ENCODE measurements at places on chromosomes 7 and 10.

- peak; percentile 76 for DNase-seq
Observed at GRCh38 chr7:98294798-98295382, 13.4 kb downstream of the BRI3 start.

- DNase-seq, result no peak
Observed at GRCh38 chr10:86914734-86915133, 42.7 kb downstream of the MMRN2 start.

GRCh38 chr7:134905375-134905774 lies 80.9 kb upstream of the AGBL3 start:
- DNase-seq, result no peak

- no peak for DNase-seq
Observed at GRCh38 chr10:123522702-123523312, 143.3 kb upstream of the GPR26 start.

- no peak for DNase-seq
Observed at GRCh38 chr7:105910172-105910571, 33.8 kb upstream of the ATXN7L1 start.

GRCh38 chr7:37920305-37920848 lies at the start of gene EPDR1:
Gene EPDR1 (plus strand): TSS chr7:37920640. CDS start chr7:37920940, 300 bp downstream.
- peak; percentile 73 for DNase-seq

DNA sequence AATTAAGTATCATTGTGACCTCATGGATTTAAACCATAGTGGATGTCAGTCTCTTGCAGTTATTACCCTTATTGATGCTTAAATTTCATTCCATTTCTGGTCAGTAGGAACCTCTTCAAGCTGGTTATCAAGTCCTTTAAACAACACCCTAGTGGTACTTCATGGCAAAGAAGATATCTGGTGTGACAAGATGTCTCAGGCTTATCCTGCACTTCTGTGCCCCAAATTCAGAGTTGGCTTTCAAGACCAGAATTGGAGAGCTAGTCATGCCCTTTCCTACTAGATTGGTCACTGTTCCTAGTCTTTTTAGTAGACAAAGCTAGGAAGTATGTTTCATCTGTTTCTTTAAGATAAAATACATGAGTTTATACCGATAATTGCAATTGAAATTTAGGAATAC lies 54.9 kb downstream of the KMT2E start:
- no peak for DNase-seq

- DNase-seq, result no peak
Observed at GRCh38 chr7:90958647-90959046, 305.6 kb upstream of the FZD1 start.

- DNase-seq, result no peak
Observed at GRCh38 chr7:96838481-96838880, 128.8 kb upstream of the SEM1 start.

GRCh38 chr10:85921789-85922188 lies 444.8 kb downstream of the GRID1 start:
- no peak for DNase-seq

DNA sequence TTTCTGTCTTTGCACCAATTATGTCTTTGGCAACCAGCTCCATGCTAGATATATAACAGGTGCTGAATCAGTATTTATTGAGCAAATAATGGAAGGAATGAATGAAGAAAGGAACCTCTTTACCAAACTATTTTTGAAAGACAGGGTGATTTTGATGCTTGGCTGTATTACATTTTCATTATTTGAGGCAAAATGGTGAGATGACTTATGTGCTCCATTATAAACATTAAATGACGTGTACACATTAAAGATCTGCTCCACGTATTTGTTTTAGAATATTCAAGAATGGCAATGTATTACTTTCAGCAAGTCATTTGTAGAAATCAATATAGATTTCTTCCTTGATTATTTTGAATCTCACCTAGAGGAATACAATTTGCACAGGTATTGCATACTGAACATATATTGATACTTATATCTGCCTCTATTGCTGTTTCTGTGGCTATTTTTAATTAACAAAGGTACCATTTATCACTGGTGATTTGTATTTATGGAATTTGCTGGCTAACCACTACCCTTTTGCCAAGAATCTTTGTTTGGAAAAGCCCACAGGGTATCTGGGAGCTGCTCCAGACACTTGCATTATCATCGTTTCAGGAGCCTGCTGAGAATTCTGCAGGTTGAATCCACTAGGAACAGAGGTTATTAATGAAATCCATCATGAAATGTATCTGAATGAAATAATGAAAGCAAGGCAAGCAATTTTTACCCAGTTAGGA lies 92.2 kb downstream of the SEMA3C start:
- DNase-seq, result no peak

GRCh38 chr7:29860186-29860585 lies 53.9 kb downstream of the WIPF3 start:
- DNase-seq, result no peak

GRCh38 chr10:2798336-2799022 lies 268.9 kb upstream of the PFKP start:
- peak; percentile 81 for DNase-seq

- no peak for DNase-seq
Observed at GRCh38 chr7:155879592-155879991, 67.3 kb upstream of the SHH start.

DNA sequence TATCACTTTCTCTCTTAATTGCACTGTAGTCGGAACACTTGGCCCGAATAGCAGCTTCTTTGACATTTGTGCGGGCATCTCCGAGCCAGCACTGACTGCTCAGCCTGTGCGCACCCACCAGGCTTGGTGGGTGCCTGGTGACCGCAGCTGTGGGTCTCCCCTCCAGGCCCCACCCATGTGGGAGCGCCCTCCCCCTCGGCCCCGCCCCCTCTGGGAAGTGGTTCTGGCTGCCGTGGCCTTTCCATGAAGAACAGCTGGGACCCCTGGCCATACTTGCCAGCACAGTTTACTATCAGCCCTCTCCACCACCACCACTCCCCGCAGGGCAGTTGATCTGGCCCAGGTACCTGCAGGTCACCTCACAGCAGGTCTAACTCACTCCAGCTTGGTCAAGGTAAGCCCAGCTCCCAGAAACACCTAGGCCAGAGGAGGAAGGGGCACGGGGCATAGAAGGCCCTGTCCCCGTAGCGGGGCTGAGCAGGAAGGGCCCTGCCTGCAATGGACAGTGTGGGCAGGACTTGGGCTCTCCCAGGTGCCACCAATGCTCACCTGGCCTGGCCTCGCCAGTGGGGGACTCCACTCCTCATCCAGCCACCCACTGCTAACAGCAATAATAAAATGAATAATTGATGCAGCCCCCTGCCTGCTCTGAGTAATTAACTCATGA lies 5.8 kb downstream of the RASGEF1A start:
- DNase-seq, result no peak

- no peak for DNase-seq
Observed at GRCh38 chr10:32582946-32583345, 137.0 kb downstream of the CCDC7 start.

Data from WERI-Rb-1 (cell line).